ENCODE measurements at places on chromosomes 2 and 18.

GRCh38 chr2:53695575-53695974 is 72.0 kb upstream of the CHAC2 start:
- DNase-seq: no peak

DNA sequence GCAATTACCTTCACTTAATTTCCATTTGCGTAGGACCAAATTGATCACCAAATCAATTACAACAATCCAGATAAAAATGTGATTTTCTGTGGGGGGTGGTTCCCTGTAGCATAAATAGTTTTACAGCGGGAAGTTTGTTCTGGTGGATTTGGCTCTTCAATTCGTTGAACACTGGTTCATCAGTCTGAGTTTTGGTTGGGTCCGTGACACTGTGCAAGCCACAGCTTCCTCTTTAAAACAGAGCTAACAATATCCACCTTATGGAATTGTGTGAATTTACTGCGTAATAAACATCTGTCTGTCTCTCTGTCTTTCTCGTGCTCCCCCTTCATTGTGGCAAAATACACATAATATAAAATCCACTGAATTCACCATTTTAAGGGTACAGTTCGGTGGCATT is 310.8 kb downstream of the TGIF1 start:
- no peak for DNase-seq

- DNase-seq: no peak
Measured at GRCh38 chr2:173153301-173153885, 77.7 kb downstream of the MAP3K20 start.

GRCh38 chr2:203804764-203805485 is 62.6 kb upstream of the CTLA4 start:
- DNase-seq: no peak

DNA sequence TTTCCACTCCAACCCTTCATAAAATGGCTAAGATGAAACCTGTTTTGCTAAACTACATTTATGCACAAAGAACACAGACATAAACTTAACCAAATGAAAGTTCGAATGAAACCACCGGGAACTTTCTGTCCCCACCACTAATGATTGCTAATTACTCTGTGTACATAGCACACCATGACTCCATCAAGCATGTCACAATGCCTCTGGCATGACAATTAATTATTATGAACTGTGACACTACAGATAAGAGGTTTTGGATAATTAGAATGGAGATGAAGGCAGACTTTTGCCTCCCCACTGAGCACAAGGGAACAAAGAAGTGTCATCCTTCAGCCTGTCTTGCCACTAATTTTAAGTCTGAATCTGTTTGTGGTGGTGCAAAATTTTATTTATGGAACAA is 1.5 kb downstream of the DAPL1 start:
- DNase-seq: no peak

DNA sequence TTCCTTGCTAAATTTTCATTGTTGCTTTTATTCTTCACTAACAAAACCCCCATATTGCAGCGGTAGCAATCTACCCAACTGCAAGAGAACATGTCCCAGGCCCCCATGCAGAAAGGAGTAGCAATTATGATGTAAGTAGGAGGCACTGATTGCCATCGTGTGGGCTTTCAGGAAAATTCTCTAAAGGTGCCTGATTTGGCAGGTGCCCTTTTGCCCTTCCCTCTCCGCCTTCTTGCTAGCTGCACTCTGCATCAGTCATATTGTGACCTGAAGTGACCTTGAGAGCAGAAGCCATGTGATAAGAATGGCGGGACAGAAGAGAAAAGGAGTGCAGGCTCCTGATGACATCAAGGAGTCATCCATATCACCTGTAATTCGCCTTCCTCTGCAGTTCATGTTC is 112.1 kb downstream of the NCKAP5 start:
- DNase-seq: no peak

- no peak for DNase-seq
Measured at GRCh38 chr2:27081984-27082772, 3.8 kb downstream of the EMILIN1 start.

DNA sequence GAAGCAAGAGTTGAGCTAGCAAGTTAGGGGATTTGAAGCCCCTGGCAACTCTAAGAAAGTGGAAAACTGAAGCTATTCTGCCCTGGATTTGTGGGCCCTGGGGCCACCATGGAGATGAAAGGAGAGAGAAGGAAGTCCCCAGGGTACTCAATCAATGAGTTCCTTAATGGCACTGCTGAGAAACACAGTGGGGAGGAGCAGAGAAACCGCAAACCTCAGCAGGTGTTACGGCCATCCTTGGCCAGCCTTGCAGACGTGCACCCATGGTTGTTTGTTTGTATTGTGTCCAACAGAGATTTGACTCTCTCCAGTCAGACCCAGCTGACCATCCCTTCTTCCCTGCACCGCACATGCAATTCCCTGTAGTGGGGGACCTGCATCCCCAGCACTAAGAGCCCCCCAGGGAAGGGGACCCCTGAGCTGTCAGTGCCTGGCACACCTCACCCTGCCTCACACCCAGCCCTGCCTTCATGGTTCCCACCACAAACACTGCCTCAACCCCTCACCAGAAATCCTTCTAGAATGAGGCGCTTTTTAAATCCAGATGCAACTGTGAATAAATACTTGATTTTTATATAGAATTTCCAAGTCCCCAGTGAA is 255.3 kb downstream of the SH3BP4 start:
- no peak for DNase-seq

DNA sequence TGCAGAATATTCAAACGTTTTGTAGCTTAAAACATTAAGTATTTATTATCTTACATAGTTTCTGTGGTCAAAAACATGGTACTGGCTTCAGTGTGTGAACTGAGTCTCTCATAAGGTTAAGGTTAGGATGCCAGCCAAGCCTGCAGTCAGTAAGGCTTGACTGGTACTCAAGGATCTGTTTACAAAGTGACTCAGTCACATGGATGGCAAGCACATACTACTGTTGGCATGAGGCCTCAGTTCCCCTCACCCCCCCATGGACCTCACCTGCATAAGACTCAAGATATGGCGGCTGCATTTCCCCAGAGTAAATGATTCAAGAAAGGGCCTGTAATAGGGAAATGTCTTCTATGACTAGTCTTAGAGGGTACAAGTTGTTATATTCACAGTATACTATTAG is 1167.5 kb downstream of the DPP10 start:
- no peak for DNase-seq

- DNase-seq: no peak
Measured at GRCh38 chr2:47616506-47616905, 166.4 kb upstream of the MSH6 start.

DNA sequence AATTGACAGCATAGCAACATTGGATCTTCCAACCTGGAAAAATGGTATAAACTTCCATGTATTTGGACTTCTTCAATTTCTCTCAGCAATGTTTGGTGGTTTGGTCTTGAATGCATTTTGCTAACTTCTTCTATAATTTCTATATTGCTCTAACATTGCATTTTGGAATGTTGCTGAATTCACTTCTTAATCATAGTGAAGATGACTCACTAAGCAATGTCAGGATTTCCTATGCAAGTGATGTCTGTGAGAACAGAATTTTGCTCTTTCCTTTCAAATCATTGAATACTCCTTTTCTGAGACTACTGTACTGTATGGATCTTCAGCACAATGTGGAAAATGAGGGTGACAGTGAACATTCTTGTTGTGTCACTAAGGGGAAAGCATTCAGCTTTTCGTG is 28.9 kb upstream of the CDH19 start:
- DNase-seq: no peak

- no peak for DNase-seq
Measured at GRCh38 chr2:207227062-207227748, 61.5 kb upstream of the KLF7 start.

- DNase-seq: no peak
Measured at GRCh38 chr2:45709137-45709536, 57.7 kb downstream of the PRKCE start.

DNA sequence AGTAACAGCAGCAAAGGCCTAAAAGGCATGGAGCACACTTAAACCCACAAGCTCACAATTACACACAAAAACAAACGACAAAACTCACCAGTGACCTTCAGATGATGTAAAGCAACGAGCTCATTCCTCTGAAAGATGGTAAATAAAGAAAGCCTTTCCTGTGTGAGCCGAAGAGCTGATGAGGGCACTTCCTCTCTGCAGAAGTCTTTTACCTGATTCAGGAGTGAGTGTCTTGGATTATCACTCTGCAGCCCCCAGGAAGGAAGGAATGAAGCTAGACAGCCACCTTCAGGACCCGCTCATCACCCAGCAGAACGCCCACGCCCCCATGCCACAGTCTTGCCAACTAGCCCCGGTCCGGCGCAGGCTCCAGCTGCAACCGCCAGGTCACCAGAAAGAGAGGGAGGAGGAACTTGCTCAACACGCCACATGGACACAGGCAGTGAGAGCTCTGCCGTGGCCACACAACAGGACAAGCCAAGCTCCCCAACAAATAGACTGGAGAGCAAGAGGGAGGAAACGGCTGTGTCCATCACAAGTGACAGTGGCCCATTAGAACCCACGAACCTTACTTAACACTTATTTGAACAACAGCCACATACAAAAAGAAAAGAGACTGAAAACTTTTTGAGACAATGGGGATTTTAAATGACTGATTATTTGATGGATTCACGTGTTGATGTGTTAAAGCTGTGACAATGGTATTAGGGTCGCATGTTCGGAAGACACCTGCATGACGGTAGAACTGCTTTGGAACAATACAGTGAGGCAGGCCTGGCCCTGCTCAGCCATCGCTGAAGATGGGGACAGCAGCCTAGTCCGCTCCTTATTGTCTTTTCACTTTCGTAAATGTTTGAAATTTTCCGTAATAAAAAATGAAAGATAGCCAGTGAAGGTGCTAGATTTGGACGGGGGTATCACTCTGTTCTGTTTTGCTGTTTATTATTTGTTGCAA is 127.3 kb downstream of the HDAC4 start:
- no peak for DNase-seq

GRCh38 chr18:6543330-6543908 is 128.7 kb upstream of the L3MBTL4 start:
- no peak for DNase-seq

DNA sequence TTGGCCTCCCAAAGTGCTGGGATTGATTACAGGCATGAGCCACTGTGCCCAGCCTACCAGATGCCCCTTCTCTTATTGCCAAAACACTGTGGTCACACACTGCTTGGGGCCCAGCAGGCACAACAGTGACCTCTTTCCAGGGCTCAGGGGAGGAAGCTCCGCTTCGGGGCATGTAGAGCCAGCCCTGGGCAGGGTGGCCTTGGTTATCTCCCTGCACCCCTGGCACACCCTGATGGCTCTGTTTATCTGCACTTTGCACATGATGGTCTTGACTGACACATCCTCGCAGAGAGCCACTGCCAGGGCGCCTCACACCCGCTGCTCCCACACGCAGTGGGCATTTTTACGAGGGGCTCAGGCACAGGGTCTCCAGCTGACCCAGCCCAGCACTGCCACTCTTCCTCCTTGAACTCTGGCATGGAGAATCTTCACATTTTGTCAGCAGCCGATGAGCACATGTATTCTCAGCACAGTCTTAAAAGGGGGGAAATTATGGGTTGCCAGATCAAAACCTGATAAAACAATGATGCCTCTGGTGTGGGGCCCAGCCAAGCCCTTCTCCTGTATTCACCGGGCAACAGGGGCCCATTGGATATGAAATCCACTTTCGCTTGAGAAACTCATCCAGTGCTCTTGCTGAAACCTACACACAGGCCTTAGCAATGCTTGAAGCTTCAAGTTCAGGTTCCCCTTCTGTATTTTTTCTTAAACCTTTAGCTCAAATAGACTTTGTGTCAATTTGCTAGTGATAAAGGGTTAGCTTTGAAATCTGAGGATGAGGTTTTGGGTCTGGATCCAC is 5.9 kb downstream of the GYPC start:
- no peak for DNase-seq

DNA sequence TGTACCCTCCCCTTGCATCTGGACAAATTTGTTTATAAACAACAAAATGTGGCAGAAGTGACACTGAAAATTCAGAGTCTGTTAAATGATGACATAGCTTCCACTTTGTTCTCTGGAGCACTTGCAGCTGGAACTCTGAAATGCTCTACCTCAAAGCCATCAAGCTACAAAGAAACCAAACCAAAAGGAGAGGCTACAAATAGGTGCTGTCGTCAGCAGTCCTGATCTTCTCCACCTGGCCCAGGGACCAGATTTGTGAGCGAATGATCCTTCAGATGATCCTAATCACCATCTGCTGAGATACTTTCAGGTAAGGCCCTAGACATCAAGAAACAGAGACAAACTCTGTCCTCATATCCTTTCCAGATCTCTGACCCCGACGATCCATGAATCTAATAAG is 27.9 kb upstream of the PAIP2B start:
- DNase-seq: no peak

- no peak for DNase-seq
Measured at GRCh38 chr2:24824966-24825882, 32.0 kb downstream of the CENPO start.

DNA sequence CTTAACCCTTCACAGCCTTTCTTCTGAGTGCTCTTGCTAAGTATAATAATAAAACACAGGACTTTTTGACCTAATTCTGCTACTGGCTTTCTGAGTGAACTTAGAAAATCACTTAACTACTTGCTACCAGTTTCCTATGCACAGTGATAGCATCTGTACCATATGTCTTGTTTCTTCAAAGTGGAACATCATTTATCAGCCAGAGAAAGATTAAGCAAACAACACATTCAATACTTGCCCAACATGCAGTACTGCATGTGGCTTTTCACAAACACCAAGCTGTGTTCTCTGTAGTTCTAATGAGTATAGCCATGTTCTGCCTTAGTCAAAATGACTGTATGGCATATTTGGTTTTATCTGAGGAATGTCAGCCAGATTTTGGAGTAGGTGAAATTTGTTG is 1286.6 kb upstream of the ZEB2 start:
- DNase-seq: no peak

GRCh38 chr2:182057002-182057401 is 71.3 kb downstream of the PPP1R1C start:
- DNase-seq: no peak

GRCh38 chr18:63007231-63007630 is 291.9 kb downstream of the PHLPP1 start:
- DNase-seq: no peak

All from stimulated activated CD8-positive, alpha-beta memory T cell treated with anti-CD3 and anti-CD28 coated beads, Interleukin-15, amount 100 ng/mL, for 4 hours (primary cell).